ENCODE measurements at places on chromosomes 3 and 15. TPM values are rescaled to one million over a fixed set of nuclear protein-coding genes. Genes with fewer than 3 reads are reported as not detected.

Gene C15orf40
- 15.8 TPM for total RNA-seq

Gene RTP4
- total RNA-seq = 1.9 TPM

Gene KCNMB2
- total RNA-seq = not detected

DNA sequence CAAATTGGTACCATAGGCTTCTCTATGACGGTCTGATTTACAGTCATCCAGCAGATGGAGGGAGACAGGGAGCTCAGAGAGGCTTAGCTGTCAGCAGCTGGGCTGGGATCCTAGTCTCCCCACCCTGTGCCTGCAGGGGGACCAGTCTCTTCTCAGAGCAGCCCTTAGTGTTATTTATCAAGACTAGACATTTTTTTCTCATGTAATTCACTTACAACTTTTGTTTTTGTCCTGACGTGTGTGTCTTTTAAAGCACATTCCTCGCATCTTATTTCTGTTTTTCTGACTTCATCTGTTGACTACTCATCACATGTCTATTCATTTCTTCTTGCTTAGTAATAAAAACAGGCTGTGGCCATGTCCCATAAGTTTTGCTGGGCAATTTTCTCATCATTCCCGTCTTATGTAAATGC is 116.1 kb downstream of the KLF13 start:
- no peaks in the 10 kb centered on the region for H3K36me3 ChIP-seq
- peaks cover 28% of the 10 kb centered on the region for H3K4me1 ChIP-seq
- peak overlapping the region; percentile 34 for H3K4me3 ChIP-seq
- H3K27ac ChIP-seq = peak overlapping the region; percentile 96
- H3K27me3 ChIP-seq = no peaks in the 10 kb centered on the region
- peak; percentile 93 for DNase-seq

DNA sequence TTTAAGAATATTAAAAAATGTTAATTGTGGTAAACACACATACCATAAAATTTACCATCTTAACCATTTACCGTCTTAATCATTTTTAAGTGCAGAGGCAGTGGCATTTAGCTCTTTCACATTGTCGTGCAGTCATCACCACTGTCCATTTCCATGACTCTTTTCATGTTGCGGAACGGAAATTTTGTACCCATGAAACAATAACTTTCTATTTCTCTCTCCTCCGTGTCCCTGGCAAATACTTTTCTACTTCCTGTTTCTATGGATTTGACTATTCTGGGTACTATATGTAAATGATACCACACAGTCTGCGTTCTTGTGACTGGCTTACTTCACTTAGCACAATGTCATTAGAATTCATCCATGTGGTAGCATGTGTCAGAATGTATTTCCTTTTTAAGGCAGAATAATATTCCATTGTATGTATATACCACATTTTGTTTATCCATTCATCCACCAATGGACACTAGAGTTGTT is 27.9 kb downstream of the AKAP13 start:
- peaks cover 67% of the 10 kb centered on the region for H3K4me1 ChIP-seq
- peak overlapping the region; percentile 76 for H3K27ac ChIP-seq
- no peaks in the 10 kb centered on the region for H3K27me3 ChIP-seq
- H3K36me3 ChIP-seq = no peaks in the 10 kb centered on the region
- DNase-seq = no peak

GRCh38 chr3:23271876-23272741 is 69.0 kb downstream of the UBE2E2 start:
- H3K27ac ChIP-seq = no peak overlapping the region
- H3K36me3 ChIP-seq = no peaks in the 10 kb centered on the region
- no peaks in the 10 kb centered on the region for H3K27me3 ChIP-seq
- no peak for DNase-seq
- H3K4me3 ChIP-seq = no peak overlapping the region

- DNase-seq = no peak
- no peaks in the 10 kb centered on the region for H3K36me3 ChIP-seq
- no peak overlapping the region for H3K4me3 ChIP-seq
- H3K27ac ChIP-seq = no peak overlapping the region
Observed at GRCh38 chr15:28909958-28910500, 24.3 kb downstream of the APBA2 start.

DNA sequence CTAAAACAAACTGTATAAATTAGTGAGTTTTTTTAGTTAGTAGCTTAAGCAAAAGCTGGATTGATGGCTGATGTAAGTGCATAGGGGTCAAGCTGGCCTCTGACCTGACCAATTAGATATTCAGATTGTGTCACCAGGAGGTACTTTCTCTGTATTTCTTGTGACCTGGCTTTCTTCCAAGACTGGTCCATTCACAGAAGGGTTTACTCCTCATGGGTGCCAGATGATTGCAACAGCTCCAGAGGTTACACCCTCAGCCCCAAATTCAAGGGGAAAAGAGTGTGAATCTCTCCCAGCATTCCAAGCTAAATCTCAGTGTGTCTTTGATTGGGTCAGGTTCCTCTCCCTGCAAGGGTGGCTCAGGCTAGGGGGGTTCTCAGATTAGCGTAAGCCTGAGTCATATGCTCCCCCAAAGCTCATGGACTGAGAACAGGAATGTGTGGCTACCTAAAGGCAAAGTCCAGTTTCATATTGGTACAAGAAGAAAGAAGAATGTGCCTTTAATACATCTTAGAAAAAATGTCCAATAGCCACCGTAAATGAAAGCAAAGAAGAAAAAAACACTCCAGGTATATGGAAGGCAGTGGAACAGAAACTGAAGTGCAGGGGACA is 16.5 kb downstream of the PML start:
- H3K4me3 ChIP-seq = peak overlapping the region; percentile 24
- no peaks in the 10 kb centered on the region for H3K27me3 ChIP-seq
- peak; percentile 57 for DNase-seq
- 0 out of 2 replicates have a peak, but pooled peaks cover 10% of the 10 kb centered on the region for H3K36me3 ChIP-seq

- H3K27me3 ChIP-seq = no peaks in the 10 kb centered on the region
- H3K4me1 ChIP-seq = peaks cover 13% of the 10 kb centered on the region
- DNase-seq = peak; percentile 39
- no peak overlapping the region for H3K27ac ChIP-seq
- peaks cover 29% of the 10 kb centered on the region for H3K36me3 ChIP-seq
Observed at GRCh38 chr15:60462027-60462426, 16.9 kb downstream of the ICE2 start.

Measured in GM23248 (cell line).